ENCODE measurements at places on chromosomes 12 and 14.

- DNase-seq: no peak
Measured at GRCh38 chr12:34108967-34109366, 86.7 kb downstream of the ALG10 start.

- DNase-seq: no peak
Measured at GRCh38 chr14:94050231-94050880, 24.2 kb downstream of the OTUB2 start.

DNA sequence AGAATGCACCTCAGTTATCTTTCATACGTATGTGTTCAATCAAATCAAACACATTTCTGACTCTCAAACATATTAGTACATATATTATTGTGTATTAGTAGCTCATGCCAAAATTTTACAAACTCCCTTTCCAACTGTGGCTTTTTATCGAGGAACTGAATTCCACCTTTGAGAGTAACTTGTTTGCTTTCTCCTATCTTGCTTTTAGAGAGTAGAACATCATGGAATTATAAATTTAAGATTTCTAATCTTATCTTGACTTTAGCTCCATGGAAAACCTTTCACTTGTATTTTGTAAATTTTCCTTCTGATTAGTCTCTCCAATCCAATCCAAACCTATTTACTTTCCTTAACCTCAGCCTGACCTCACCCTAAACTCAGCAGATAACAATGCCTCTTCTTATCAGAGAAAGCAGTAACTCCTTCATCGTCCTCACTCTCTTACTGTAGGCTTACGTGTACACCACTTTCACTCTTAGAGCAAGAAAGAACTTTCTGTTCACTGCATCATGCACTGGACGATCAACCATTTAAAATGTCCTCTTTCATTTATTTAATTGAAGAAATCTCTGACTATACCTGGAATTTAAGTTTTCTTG lies 164.5 kb downstream of the TMTC3 start:
- DNase-seq: no peak

- DNase-seq: no peak
Measured at GRCh38 chr12:57829025-57829777, 10.7 kb upstream of the AVIL start.

- no peak for DNase-seq
Measured at GRCh38 chr14:51954657-51955056, 34.7 kb upstream of the RTRAF start.

DNA sequence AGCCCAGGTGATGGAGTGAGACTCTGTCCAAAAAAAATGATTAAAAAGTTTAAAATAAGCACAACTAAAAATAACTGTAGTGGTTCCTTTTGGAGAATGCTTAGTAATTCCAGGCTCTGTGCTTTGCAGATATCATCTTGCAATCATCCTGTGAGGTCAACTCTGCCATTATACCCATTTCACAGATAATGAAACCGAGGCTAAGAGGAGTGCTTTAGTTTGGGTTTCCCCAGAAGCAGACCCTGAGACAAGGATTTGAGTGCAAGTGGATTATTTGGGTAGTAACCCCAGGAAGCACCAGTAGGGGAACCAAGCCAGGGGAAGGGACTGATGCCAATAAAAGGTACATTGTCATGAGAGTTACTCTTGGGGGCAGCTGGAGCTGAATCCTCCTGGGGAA lies 44.7 kb downstream of the RIN3 start:
- no peak for DNase-seq

DNA sequence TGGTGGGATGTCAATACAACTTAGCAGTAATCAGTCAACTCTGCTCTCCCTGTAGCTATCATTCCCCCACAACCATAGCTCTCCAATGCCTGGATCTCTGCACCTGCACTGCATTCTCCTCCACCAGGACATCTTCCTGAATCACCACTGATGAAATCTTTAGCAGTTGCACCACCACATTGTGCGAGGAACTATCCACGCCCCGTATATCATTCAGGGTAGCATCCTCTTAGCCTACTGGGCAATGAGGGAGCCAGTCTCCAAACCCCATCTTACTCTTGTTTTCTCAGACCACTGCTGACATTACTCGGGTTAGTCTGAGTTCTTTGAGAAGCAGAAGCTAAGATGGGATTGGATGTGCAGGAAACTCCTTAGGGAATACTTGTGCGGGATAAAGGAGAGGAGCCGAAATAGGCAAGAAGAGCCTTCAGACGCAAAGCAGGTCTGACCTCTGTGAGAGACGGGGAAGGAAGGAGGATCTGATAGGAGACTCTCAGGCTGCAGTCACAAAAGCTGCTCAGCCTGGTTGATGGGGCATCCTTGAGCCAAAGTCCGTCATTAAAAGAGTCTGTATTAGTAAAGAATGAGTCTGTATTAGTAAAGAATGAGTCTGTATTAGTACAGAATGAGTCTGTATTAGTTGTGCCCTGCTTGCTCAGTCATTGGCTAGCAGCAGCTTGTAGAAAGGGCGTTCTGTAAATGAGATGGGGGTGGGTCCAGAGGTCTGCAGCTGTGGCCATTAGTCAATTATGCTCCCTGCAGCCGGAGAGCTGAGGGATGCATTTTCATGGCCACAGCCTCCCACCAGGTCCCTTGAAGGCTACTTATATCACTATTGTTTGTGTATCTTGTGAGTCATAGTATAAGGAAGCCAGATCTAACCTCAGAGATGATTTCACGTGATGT lies 49.6 kb upstream of the RASSF3 start:
- DNase-seq: no peak

DNA sequence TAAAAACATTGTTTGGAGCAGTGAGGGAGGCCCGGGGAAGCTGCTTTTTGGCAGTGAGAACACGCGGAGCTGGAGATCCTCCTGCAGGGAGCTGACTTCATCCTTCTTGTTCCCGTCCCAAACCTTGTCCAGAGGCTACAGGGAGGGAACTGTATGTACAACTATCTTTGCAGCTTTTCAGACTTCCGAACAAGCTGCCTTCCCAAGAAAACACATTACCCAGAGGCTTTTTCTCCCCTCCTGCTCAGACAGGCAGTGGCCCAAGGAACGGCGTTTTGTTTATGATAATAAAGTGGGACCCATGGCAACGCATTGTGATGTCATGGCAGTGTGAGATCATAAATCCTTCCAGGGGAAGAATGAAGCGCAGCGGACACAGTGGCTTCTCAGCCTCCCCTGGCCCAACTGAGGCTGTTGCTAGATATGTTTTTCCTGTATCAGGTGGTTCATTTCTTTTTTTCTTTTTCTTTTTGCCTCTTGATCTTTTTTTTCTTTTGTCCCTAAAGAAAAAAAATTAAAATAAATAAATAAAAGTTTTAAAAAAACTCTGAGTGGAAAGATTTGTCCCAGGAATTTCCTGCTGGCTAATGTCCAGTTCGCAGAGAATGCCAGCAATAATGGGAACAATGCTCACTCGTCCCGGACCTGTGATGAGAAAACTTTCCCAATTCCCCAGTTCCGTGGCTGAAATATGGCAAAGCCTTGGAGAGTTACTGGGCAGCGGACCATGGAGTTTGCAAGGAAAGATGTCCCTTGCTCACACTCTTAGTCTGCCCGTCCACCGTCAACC lies 103.4 kb upstream of the MAP1LC3B2 start:
- no peak for DNase-seq

GRCh38 chr12:113837528-113838296 lies 128.4 kb downstream of the RBM19 start:
- DNase-seq: no peak

- DNase-seq: no peak
Measured at GRCh38 chr12:123991372-123991951, 18.4 kb downstream of the ZNF664 start.
